ENCODE measurements at places on chromosomes 13 and 19.

- DNase-seq, result no peak
These were observed 143.5 kb upstream of the UBL3 start for GRCh38 chr13:29993716-29994488.

- DNase-seq, result no peak
These were observed 437.6 kb upstream of the ARGLU1 start for GRCh38 chr13:107005577-107005976.

DNA sequence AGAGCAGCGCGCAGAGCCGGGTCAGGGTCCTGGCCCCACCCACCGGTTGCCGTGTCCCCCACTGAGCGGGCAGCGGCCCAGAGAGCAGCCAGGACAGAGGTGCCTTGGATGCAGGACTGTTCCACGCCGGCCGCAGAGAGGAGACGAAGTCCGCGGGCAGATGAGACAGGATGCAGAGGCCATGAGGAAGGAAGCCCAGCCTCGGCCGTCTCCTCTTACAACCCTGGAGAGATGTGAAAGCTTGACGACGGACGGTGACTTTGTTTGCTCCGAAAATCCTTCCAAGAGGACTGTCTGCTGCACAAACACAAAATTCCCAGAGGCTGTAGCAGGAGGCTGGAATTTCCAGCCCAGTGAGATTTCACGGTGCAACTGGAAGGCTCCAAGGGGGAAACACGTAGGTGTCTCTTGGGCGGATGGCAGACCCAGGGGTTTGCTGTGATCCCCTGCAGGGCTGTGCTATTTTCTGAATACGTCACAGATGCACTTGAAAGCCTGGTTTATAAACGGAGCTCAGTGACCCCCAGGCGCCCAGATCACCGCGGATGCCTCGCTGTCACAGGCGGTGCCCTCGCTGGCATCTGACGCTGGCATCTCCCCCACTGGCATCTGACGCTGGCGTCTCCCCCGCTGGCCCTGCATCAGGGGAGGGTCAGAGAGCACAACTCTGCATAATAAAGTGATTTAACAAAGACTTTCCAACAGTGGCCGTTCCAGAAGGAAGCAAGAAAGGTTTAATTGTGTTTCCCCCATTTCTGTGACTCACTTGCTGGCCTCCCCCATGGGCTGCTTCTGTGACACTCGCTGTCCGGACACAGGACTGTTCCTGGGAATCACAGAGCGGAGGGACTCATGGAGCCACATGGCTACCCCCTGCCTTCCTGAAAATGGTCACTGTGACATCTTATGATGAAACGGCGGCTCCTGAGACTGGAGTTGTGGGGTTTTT lies 62.0 kb upstream of the C13orf46 start:
- no peak for DNase-seq

DNA sequence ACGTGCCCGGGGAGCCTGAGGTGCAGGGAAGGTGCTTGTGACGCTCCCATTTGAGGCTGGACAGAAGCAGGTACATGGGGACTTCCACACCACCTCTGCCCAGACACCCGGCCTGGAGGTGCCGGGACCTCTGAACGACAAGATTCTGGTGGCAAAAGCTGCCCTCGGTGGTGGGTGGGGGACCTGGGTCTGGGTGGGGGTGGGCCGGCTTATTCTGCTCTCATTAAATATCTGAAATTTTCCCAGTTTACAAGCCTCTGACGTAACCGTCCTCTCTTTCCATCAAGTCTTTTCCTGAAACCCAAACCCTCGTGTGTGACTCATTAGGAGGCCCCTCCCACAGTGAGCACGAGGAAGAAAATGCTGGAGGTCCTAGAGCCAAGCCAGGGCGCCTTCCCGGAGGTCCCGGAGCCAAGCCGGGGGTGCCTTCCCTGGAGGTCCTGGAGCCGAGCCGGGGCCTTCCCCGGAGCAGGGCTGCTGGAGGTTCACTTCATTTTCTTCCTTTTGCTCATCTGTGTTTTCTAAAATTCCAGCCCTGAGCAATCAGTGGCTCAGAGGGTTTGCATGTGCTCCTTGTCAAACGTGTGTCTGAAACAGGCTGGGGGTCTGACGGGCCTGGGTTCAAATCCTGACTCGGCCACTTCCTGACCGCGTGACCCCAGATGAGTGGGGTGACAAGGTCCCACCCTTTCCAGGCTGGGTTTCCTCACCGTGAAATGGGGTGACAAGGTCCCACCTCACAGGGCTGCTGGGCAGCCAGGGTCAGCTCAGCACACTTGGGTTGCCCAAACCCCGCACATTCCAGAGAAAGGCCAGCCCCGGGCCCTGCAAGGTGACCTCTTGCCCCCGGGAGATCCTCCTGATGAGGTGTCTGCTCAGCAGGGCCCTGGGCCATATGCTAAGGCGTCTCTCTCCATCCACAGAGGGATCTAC lies 10.0 kb downstream of the CFD start:
- DNase-seq, result no peak

DNA sequence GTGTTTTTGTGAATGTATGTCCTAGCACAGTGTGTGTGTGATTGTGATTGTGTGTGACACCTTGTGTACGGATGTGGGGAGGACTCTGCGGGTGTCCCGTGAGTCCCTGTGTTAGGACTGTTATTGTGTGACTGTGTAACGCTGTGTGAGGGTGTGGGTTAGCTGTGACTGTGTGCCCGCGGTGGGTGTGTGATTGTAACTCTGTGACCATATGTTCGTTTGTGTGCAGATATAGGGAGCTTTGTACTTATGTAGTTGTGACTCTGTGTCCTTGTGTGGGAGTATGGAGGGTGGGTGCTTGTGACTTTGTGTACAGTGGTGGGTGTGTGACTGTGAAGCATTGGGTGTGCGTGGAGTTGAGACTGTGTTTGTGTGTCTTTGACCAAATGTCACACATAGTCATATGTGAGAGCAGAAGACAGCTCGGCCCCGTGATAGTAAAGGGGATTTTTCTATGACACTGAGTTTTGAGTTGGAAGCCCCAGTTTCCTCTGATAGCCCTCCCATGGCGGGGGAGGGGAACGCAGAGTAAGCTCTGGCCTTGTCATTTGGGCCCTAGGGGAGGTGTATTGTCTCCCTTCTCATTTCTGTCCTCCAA lies 949 bp upstream of the ZNF260 start:
- DNase-seq, result no peak

DNA sequence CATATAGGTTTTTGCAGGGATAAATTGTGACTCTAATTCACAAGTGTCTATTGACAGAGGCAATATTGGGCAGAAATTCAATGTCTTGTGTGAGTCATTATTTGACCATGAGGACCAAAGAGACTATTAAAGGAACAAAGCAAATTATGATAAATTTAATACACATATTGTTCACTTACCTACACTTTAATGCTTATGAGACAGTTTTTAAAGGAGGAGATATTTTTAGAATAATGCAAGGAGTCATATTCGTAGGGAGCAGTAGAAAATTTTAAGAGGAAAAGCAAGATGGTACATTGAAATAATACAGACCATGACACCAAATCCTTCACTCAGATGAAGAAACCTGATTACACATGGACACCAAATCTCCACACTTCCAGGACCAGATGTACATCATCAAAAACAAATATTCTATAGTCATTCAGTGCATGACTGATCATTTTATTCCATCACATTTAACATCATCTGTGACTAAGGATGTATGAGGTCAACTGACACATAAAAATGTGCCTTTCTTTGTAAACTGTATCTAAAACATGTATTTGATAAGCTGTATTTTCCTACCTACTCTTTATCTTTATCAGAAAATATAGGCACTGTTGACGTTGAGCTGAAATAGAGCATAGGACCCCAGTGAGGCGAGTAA lies 4.2 kb upstream of the OR7A17 start:
- DNase-seq, result no peak

DNA sequence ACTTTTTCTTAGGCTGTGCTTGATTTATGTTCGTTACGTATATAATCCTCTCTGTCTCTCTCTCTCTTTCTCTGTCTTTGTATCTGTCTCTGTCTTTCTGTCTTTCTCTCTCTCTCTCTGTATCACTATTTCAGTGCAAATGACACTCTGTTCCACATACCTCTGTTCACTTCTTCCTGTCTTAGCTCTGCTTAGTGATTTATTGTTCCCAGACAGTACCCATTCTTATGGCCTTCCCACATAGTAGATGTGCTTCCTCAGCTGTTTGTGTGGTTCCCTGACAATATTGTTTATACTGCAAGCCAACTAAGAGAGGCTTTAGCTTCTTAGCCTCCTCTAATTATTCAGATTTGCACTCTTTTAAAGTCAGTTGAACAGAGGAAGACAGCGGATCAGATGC lies 1244.2 kb downstream of the DIAPH3 start:
- no peak for DNase-seq

DNA sequence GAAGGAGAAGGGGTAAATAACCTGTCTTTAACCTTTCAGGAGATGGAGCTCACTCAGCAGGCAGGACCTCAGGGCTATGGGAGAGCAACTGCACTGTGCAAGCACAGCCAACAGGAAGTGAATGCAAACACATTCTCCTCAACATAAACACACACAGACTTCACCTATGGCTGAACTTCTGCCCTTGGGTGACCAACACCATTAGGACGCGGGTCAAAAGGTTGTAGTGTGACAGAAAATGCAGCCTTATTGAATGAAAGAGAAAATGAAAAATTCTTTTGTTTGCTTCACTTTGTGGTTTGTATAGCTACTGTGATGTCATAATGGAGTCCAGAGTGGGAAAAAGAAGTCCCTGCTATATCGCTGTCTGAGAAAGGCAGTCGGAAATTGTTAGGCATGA lies 323.0 kb downstream of the NDFIP2 start:
- no peak for DNase-seq

GRCh38 chr19:20558011-20558410 lies 7.6 kb downstream of the ZNF737 start:
- no peak for DNase-seq

GRCh38 chr13:45733361-45733760 lies 31.2 kb downstream of the CBY2 start:
- DNase-seq, result no peak

DNA sequence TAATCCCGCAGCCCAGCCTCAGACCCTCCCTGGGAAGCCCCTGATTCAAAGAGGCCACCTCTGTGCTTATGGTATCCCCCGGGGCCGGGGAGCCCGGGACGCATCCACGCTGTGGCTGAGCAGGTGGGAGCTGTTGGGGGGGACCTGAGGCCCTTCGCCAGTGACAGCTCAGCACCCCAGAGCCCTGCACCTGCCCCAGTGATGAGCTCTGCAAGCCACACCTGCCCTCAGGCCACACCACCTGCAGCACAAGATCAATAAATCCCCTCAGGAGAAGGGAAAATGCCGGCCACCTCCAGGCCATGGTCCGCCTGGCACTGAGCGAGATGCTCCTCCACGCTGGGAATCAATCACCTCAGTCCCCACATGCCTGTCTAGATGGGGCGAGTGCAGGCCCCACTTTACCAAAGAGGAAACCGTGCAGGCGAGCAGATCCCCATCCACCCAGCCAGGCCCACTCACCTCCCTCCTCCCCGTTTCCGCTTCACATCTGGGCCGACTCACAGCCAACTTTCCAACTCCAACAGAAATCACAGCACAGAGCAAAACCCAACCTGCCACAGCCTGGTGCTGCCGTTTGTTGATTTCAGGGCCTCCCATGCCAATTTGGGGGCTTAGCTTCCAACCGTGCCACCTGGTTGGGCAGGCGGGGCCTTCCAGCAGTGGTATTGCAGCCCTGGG lies 12.8 kb downstream of the MOB3A start:
- peak; percentile 34 for DNase-seq

DNA sequence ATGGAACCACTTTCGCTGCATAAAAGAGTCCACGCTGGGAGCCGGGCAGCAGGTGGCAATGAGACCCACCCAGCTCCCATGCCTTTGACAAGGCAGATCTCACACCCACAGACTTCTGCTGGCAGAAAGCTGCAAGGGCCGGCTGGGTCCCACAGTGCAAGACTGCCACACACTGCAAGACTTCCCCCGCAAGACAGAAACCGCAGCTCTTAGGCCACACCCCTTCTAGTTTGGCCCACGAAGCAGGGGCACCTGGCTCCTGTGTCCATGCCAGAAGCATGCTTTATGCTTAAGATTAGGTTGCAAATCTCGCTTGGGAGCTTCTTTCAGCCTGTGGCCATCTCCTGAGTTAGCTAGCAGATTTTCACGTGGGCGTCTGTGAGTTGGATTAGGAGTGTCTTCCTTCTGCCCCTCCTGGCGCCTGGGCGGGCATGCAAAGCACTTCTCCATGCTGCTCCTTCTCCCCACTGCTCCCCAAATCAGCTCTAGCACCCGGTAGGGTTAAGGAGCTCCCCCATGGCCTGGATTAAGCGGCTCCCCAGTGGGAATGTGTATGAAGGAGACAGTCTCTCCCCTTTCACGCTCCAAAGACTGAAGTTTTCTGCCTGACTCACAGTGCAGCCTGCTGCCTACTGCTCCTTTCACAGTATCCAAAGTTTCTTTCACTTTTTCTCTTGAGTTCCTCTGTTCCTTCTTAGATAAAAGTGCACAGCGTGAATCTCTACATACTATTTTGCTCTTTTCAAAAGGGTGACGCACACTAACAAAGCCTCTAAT lies 17.7 kb downstream of the GPC6 start:
- no peak for DNase-seq
